ENCODE measurements at places on chromosomes 6 and 20.

GRCh38 chr6:158737710-158738615, 81.2 kb downstream of the EZR start:
- no peak for DNase-seq

- DNase-seq, result peak; percentile 75
Observed at GRCh38 chr6:81752084-81752920, at the start of gene TENT5A. TENT5A (minus strand) TSS chr6:81752681; CDS start chr6:81752141, 540 bp downstream.

DNA sequence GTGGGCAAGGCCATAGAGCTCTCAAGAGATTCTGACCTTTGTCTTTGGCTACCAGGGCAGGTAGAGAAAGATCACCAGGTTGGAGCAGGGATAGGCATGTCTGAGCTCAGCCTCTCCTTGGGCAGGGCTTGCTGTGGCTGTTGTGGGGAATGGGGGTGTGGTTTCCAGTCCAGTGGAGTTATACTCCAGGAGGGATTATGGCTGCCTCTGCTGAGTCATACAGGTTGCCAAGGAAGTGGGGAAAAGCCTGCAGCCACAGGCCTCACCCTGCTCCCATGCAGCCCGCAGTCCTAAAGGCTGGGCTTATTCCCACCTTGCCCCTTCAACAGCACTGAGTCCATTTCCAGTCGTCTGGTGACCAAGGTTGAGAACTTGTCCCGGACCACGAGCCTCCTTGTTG, 21.9 kb downstream of the MEP1A start:
- DNase-seq, result no peak

DNA sequence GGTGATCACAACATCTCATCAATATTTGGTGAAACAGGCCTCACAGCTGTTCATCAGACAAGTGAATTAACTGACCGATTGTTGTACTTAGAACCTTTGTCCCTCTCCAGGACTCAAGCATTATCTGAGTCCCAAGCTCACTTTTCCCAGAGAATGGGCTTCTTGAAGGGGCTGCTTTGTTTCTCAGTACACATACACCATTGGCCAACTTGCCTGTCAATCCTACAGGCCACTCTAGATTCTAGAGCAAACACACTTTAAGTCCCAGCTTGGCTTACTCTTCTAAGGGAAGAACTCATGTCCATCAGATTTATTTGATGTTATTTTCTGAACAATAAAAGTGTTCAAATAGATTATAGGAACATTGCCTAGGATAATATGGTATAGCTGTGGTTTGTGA, 249.5 kb downstream of the BCKDHB start:
- no peak for DNase-seq

- DNase-seq, result no peak
Observed at GRCh38 chr6:2876210-2877056, 26.7 kb downstream of the SERPINB9 start.

DNA sequence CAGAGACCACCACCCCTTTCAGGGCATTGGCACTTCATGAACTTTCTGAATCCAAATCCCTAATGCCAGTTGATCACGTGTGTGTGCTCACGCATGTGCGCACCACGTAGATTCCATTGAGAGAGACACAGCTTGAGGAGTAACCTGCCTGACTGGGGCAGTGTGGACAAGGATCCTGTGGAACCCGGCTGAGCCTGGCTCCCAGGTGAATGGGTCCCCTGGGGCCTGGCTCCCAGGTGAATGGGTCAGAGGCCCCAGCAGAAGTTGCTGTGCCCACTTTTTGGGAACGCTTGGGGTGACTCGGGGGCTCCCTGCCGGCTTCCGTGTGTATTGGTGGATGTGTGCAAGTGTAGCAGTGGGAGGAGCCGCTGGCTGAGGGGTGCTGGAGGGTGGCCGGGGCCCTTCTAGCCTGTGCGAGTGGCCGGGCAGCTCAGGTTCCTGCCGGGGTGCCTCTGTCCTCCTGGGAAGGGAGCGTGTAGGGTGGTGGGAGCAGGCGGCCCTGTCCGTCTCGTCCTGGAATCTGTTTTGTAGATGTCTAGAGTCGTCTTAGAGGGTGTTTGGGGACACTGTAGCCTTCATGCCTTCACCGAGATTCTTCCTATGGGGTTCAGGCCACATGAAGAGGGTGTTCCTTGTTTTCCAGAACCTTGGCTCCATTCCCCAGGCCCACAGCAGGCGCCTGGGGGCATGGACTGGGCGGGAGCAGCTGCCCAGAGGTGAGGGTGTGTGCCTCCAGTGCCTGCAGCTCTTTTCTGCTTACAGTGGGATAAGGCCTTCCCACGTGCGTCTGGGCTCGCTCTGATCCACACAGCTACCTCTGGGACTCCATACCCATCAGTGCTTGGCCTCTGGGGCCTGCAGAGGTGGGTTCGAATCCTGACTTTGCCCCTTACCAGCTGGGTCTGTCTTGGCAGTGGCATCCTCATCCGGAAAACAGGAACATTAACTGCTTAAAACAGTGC, 3.2 kb downstream of the RBM38 start:
- DNase-seq, result no peak

- no peak for DNase-seq
Observed at GRCh38 chr20:11379257-11380011, 538.3 kb upstream of the BTBD3 start.

- no peak for DNase-seq
Observed at GRCh38 chr20:21562656-21563055, 48.8 kb upstream of the NKX2-2 start.

DNA sequence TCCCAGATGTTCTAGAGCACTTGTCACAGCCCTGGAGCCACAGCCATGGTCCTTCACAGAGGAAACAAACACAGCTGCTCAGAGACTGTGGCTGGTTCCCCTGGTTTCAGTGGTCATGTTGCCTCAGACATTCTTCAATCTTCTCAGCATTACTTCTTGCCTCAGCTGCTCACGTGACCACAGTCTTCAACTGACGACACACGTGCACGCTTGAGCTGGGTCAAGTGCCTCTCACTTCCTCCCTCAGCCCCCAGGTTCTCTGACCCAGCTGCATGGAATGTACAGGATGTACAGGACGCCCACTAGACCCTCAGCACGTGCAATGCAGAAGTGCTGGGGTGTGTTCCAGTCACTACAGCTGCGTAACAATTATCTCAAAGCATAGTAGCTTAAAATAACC, 159.8 kb upstream of the GGTLC1 start:
- no peak for DNase-seq

DNA sequence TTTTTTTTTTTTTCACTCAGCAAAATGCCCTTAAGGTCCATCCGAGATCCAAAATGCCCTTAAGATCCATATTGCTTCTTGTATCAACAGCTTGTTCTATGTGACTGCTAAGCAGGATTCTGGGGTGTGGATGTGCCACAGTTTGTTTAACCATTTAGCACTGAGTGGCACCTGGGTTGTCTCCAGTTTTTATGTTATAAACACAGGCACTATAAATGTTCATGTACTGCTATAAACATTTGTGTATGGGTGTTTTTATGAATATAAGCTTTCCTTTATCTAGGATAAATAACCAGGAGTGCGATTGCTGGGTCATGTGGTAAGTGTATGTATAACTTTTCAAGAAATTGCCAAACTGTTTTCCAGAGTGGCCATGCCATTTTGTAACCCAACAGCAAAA, 386.0 kb downstream of the RNGTT start:
- no peak for DNase-seq

- no peak for DNase-seq
Observed at GRCh38 chr6:53032849-53033248, 32.4 kb upstream of the FBXO9 start.

DNA sequence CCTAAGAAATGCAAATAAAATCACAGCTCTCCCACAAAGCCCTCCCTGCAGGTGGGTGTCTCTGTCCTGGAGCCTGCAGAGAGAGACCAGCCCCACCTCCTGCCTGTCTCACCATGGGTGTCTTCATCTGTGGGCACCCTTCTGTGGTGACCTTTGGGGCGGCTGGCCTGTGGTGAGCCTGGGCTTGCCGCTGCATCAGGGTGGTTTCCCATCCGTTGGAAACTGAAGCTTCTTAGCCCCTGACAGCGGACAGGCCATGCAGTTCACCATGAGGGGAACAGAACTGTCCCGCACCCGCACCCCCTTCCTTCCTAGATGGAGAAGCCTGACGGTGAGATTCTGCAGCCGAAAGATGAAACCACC, 42.3 kb upstream of the FRMD1 start:
- no peak for DNase-seq

Data from effector memory CD4-positive, alpha-beta T cell (primary cell).